ENCODE measurements at places on chromosomes 7 and 10.
A peak's percentile ranks its signal among the peaks of the same experiment; 100 is the strongest.

DNA sequence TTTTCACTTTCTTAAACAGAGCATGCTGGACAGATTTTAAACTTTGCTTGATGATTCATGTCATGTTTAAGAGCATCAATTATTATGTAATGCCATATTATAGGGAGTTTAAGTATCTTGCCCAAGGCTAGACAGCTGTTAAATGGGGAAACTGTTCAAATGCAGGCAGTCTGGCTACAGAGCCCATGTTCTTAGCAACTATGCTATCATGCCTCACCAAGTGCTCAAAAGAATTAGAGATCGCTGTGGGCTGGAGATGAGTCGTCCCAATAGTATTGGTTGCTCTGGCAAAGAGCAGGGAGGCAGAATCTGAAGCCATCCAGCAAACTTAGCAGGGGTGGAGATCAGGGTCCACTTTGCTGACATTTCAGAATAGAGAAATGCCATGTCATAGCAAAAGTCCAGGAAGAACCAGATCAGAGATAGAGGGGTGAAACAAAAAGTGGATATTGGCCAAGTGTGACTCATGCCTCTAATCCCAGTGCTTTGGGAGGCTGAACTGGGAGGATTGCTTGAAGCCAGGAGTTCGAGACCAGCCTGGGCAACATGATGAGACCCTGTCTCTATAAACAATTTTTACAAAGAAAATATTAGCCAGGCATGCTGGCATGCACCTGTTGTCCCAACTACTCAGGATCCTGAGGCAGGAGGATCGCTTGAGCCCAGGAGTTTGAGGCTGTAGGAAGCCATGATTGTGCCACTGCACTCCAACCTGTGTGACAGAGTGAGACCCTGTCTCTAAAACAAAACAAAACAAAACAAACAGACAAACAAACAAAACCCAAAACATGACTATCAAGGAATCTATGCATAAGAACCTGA lies 57.8 kb downstream of the BAMBI start:
- no peak for DNase-seq

DNA sequence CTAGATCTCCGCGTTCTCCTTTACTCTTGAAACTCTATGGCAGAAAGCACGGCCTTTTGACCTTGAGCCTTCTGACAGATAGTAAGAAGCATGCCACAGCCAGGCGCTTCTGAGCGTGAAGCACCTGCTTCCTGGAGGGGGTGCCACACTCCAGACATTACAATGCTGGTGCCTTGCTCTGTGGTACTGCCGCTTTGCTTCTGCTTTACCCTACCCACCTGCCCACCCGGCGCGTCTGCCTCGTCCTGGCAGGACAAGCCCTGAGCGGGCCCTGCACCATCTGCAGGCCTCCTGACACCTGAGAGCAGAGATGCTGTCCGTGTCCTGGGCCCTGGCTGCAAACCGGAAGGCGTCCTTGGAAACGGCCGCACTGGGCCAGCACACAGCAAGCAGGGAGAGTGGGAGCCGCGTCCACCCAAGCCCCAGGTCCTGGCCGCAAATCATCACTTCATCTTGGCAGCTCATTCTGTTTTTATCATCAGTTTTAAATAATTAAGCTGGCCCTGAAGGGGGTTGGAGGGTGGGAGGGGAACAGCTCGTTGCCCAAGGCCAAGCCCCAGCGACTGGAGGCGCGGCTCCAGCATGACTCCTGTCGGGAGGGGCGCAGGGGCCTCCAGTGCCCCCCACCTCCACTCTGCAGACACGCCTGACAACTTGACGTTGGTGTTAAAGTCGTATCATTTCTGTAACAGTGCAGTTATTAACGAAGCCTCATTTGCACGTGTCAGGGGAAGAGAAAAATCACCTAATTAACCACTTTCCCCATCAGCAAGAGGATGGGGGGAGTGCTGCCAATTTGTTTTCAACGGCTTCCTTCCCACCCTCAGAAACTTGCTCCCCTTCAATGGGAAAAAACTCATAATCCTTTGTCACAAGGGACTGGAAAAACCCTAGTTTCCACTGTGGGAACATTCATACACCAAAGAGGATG lies 132.2 kb downstream of the MAD1L1 start:
- peak; percentile 24 for DNase-seq

DNA sequence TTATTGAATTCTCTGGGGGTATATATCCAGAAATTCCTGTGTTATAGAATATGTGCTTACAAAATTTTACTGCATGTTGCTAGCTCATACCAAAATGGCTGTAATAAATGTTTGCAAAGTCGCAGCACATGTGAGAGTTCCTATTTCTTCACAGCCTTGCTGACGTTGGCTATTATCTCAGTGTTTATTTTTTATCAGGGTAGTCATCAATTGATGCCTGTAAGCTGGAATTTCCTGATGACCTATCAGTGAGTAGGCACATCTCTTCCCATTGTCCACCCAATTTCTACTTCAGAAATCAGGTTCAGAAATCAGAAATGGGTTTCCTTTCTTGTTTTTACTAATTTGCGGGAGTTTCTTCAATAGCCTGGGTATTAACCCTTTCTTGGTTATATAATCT lies 268.1 kb upstream of the FZD8 start:
- DNase-seq, result no peak

DNA sequence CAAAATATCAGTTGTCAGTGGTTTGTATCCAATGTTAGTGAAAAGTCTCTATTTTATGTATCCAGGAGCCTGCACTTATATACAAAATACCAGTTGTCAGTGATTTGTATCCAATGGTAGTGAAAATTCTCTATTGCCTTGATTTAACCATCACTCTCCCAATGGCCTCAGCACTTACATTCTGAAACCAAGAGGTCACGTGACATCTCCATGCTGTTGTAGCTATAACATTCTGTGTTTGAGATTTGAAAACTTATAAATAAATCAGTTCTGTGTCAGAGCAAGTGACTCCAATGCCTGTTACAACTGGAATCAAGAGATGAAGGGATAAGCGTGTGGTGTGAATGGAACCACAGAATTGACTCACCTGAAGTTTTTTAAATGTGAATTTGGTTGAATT lies 30.6 kb upstream of the GATA3 start:
- DNase-seq, result no peak

- no peak for DNase-seq
Measured at GRCh38 chr10:19961076-19962053, 145.1 kb downstream of the PLXDC2 start.

- DNase-seq, result no peak
Measured at GRCh38 chr7:42104694-42105093, 132.3 kb downstream of the GLI3 start.

- no peak for DNase-seq
Measured at GRCh38 chr7:55065511-55066229, 46.9 kb downstream of the EGFR start.

DNA sequence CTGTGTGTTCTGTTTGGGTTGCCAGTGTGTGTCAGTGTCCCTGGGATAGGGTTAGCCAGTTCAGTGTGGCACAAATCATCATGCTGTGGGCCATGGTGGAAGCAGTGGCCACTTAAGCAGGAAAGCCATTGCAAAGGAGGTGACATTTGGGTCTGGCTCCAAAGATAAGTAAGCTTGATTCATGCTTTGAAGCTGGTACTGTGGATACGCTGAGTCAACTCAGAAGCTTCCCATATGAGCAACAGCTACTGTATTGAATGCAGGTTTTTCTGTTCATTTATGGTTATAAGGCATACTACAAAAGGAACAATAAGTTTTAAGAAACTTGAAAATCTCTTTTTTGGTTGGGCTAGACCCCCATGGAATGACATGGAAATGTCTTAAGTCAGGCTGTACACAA lies 143.1 kb downstream of the BMPER start:
- no peak for DNase-seq

- no peak for DNase-seq
Measured at GRCh38 chr7:112201411-112201810, 4.8 kb downstream of the DOCK4 start.

DNA sequence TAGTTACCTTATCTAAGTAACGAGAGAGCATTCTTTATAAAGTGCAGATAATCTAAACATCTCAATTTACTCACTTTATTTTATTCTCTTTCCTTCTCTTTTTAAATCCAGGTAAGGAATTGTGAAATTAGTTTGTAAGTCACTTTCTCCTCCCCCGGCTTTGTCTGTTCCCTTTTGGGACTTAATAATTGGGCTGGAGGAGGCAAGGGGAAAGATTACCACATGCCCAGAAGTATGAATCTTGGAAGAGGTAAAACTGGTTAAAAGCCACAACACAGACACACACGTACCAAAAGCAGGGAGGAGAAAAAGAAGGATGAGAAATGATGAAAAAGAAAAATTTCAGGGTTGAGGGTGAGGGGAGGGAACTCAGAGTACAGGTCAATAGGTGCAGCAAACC lies 63.3 kb upstream of the LRRC17 start:
- DNase-seq, result no peak

GRCh38 chr10:24645784-24646183 lies 77.9 kb downstream of the ARHGAP21 start:
- no peak for DNase-seq

DNA sequence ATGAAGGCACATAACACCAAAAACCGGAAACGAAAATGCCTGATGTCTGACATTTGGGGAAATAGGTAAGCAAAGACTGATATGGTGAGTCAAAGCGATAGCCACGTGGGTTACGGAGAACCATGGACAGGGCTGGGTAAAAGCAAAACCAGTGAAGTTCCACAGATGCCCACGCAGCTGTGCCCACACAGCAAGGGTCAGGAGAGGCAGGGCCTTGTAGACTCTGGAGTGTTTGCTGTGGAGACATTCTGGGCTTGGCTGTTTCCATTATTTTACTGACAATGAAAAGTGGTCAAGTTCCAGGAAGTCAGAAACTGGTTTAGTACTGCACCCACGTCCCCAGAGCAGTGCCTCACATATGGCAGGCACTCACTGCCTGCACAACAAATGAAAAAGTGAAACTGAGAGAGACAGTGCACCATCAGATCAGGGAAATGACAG lies 148.7 kb downstream of the ZMYND11 start:
- DNase-seq, result peak; percentile 59

DNA sequence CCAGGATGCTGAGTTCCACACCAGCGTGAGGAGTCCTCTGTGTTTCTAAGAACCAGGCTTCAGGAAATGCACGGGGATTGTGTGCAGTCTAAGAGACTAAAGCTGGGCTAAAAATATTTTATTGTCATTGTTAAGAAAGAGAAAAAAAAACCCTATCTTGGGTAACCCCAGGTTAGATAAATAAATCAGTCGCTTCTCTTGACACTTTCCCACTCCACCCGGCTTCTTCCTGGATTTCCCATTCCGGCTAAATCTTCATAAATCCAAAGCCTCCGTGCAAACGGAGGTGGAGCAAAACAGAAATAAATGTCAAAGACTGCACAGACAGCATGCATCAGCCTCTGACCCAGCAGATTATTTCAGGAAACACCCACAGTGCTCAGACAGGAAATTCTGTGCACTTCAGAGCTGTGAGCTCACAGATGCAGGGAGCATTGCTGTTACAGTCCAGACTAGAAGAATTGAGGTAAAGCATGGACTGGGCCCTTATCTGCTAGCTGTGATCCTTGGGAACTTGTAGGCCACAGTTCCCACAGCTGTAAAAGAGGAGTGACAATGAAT lies 44.8 kb upstream of the GRID1 start:
- DNase-seq, result no peak

DNA sequence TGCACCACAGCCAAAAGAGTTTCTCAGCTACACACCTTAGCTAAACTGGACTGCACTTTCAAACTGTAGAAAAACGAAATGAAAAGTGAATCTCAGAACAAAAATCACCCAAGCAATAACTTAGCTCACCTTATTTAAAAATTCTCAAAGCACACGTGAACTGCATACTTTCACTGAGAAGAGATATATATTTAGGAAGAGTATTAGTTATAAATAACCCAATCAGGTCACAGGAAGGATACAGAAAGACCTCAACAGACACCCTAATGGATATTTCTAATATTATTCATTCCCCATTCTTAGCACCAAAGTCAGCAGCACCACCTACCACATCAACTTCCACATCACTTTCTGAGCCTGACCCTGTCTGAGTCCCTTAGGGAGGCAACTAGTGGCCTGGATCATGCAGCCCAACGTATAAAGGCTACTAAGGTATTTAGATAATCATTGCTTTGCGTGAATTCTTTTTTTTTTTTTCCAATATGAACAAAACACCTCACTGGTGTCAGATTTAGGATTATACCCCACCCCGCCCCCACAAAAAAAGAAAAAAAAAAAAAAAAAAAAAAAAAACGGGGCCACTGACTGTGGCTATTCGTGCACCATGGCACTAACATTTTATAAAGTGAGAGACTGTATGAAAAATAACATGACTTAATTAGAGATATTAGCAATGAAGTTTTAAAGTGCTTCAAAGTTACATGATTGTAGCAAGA lies 2.6 kb downstream of the ABI1 start:
- no peak for DNase-seq

- DNase-seq, result no peak
Measured at GRCh38 chr10:11146402-11147171, 128.9 kb downstream of the CELF2 start.

- no peak for DNase-seq
Measured at GRCh38 chr10:92111336-92111939, 179.4 kb downstream of the CPEB3 start.

DNA sequence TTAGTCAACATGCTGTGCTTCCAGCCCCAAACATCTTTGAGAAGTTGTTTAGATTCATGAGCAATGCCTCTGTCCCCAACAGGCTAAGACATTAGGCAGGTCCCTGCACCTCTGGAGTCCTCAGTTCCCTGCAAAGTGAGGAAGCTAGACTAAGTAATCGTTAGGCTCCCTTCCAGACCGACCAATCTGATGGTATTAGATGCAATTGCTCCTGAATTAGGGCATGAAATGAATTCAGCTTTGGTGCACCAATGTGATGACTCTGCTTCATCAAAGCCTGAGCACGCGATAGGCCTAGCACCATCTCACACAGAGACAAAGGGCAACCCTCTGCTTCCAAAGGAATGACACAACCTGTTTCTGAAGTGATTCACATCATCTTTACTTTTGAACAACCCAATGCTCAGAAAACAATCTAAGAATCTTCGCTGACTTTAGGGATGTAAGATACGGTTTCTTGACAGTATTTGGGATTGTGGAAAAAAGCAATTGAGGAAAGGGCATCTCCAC lies 723 bp upstream of the TES start:
- DNase-seq, result peak; percentile 18

- no peak for DNase-seq
Measured at GRCh38 chr10:19629567-19629966, 186.7 kb upstream of the PLXDC2 start.

DNA sequence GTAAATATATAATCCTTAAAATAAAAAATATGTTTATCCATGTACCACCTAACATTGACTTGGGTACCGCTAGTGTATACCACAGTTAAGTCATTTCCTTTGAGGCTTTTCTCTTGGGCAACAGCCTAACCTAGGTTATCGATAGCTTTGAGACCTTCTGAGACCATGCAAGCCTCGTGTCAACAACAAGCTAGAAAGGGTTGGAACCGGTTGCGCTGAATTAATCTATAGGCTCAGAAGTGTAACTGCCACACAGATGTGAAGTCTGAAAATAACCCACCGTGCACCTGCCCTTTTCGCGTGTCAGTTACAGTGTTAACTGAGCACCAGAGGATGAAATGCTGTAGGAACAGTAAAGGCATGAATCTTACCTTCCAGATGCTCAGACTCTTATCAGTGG lies 59.8 kb downstream of the ARID5B start:
- DNase-seq, result no peak

- DNase-seq, result no peak
Measured at GRCh38 chr10:16732376-16732775, 84.8 kb downstream of the RSU1 start.

GRCh38 chr10:3887885-3888476 lies 103.0 kb upstream of the KLF6 start:
- DNase-seq, result peak; percentile 59

GRCh38 chr7:124764847-124765400 lies 668 bp downstream of the GPR37 start:
- DNase-seq, result peak; percentile 23

GRCh38 chr10:67864607-67865371 lies 19.7 kb upstream of the SIRT1 start:
- no peak for DNase-seq
